ENCODE measurements at places on chromosomes 12 and 14.

- peak; percentile 81 for DNase-seq
Measured at GRCh38 chr14:60618241-60618640, 31.0 kb downstream of the SIX1 start.

- DNase-seq, result no peak
Measured at GRCh38 chr12:56721721-56722120, 3.4 kb downstream of the NACA start.

DNA sequence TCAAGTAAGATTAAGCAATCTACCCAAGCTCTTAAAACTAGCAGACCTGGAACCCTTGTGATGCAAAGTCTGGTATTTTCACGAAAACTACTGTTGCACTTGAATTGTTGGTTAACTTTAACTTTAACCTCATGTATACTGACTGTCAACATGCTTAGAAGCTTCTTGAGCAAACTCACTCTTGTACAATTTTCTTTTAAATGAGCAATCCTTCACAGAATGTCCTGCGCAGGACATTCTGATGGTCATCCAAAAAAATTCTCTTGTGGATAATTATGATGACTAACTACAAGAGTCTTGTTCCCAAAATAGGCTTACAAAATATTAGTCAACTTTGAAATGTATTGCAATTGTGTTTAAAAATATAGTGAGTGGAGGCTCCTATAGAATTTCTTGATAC is 54.0 kb upstream of the PDE3A start:
- no peak for DNase-seq

DNA sequence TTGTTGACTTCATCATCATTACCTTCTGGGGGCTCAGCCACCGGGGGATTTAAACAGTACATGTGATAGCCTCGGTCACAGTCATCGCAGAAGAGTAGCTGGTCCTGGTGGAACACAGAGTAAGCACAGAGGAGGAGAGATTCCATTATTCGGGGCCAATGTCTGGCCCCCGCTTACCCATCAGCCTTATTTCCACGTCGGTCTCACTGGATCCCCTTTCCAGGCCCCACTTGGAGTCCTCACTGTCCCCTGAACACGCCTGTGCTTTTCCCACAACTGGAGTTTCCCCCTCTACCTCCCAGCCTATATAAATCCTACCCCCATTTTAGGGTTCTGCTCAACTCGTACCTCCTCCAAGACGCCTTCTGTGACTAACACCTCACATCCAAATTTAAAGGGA is 274.0 kb downstream of the DPF3 start:
- DNase-seq, result no peak

DNA sequence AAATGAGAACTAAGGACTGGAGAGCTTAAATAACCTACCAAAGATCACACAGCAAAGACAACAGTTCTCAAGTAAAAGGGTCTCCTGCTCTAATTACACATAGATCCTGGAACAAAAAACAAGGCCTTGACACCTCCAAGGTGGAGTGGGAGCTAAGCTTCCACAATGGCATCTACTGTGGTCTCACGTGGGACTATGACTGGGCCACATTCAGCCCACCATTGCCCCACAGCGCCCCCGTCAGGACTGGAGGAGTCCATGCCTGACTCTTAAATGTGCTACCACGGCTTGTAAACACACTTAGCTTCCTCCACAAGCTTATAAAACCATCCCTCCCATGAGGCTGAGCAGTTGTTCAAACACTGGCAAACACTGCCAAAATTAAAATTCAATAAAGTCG is 88.5 kb downstream of the GCH1 start:
- no peak for DNase-seq

- DNase-seq, result no peak
Measured at GRCh38 chr12:100170313-100170858, 27.7 kb upstream of the BLTP3B start.

GRCh38 chr14:104732355-104732804 is 8.4 kb downstream of the ADSS1 start:
- no peak for DNase-seq

- DNase-seq, result no peak
Measured at GRCh38 chr12:91178139-91178561, 4.5 kb downstream of the DCN start.

- DNase-seq, result peak; percentile 43
Measured at GRCh38 chr12:15212930-15213329, 8.3 kb downstream of the RERG start.

DNA sequence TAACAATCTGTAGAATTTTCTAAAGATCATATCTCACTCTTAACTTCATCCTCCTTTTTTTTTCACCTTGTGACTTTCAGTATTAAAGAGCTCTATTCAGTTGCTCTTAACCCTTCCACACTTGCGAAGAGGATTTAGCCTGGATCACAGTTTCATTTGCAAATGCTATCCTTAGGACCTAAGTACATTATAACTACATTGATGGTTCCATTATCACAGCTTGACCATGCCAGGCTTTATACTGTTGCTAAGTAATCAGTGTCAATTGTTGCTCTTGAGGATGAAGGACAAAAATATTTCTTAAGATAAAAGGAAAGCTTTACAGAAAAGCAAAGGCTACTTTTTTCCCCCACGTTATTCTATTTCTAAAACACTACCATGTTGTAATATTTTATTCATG is 122.2 kb downstream of the PDZRN4 start:
- no peak for DNase-seq

DNA sequence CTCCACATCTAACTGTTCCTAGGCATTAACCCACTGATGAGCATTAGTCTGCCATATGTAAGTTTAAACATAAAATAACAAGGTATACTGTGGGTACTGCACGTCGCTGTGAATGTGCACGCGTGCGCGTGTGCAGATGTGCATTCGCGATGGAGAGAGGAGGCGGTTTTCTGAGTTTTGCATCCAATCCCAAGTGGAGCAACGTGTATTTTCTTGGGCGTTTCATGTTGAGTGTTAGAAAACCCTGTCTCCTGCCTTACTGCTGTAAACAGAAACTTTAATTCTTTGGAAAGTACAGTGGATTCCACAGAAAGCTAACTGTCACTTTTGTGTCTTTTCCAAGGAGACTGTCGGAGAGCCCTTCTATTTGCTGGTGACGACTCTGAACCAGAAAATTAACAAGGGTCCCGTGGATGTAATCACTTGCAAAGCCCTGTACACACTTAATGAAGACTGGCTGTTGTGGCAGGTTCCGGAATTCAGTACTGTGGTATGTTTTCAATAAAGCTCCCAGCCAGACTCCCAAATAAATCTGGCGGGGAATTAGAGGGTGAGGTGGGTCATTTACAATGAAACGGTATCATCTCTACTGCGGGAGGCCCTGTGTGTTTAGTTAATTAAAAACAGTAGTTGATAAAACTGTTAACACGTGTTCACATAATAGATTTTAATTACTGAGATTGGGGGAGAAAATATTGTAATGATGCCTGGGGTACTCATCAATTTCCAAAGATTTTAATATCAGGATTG is 116.5 kb downstream of the PLXNC1 start:
- no peak for DNase-seq

- DNase-seq, result no peak
Measured at GRCh38 chr14:76501156-76501720, 125.3 kb downstream of the ESRRB start.

DNA sequence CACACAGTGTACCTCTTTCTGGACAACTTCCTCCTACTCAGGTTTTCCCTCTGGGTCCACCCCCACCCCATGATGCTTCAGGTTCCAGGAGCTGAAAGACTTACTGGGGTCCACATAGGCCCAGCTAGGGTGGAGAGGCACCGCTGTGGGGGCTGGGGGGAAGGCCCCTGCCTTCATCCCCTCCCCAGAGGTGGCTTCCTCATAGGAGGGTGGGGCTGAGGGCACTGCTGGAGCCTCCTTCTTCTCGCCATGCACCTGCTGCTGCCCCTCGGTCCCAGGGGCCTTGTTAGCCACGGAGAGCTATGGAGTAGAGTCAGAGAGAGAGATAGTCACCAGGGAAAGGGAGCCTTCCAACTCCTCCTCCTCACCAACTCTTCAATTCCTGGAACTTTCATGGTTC is 2.7 kb downstream of the FAIM2 start:
- DNase-seq, result no peak

DNA sequence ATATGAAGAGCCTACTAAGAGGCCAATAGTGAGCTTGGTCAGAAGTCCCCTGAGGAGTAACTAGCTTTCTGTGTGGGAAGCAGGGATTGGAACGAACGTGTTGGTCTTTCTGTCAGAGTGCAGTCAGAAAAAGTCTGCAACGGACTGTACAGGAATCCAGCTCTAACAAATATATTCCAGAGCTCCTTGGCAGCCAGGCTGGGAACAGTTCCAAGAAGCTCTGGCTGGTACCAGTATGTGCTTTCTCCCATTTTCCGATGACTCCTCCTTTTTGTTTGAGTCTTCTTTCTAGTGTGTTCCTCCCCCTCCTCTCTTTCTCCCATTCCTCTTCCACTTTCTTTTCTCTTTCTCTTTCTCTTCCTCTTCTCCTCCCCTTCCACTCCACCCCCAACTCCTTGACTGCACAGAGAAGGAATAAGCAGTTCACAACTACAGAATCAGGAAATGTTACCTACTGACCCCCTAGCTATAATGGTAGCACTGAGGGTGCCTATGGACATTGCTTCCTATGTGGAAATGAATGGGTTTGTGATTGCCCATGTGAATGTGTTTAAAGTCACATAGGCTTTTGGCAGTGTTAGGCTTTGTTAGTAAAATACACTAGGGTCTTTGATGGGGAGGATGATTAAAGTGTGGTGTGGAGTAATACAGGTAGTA is 59.9 kb downstream of the TTLL5 start:
- no peak for DNase-seq

DNA sequence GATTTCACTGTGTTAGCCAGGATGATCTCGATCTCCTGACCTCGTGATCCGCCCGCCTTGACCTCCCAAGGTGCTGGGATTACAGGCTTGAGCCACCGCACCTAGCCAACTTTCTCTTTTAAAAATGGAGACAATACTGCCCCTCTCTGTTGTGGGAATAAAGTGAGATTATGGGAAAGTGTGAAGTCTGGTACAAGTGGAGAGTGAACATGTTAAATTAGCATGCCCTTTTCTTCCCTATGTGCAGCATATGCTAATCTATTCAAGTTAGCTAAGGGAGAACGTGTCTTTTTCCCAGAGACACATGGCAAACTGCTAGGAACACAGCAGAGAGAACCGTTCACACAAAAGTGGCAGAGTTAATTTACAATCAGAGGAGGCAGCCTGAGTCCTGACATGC is 1.5 kb downstream of the COPS7A start:
- no peak for DNase-seq

GRCh38 chr12:106126441-106127337 is 12.1 kb downstream of the NUAK1 start:
- no peak for DNase-seq

GRCh38 chr14:102525219-102525928 is 15.8 kb upstream of the ANKRD9 start:
- peak; percentile 65 for DNase-seq

- DNase-seq, result no peak
Measured at GRCh38 chr14:61146899-61147298, 134.2 kb downstream of the TMEM30B start.

- no peak for DNase-seq
Measured at GRCh38 chr12:130622803-130623202, 93.3 kb downstream of the RIMBP2 start.

DNA sequence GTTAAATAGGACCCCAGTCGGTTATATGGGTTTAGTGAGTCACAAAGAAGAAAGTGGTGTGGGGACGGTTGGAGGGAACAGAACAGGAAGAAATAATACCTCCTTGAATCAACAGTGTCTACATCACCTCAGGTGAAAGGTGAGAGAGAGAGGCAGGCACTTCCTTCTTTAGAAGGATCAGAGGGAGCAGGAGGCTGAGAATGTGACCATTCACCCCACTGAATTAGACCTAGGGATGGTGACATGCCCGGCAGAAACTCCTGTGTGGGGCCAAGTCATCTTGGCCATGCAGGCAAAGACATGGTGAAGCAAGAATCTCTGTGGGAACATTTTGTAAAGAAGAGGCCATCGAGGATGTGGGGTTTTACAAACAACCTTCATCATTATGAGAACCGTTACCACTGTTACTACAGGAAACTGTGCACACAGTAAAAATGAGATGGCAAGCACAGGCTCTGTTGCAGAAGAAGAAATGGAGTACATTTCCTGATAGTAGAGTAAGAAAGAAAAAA is 1196.9 kb downstream of the VRK1 start:
- no peak for DNase-seq

DNA sequence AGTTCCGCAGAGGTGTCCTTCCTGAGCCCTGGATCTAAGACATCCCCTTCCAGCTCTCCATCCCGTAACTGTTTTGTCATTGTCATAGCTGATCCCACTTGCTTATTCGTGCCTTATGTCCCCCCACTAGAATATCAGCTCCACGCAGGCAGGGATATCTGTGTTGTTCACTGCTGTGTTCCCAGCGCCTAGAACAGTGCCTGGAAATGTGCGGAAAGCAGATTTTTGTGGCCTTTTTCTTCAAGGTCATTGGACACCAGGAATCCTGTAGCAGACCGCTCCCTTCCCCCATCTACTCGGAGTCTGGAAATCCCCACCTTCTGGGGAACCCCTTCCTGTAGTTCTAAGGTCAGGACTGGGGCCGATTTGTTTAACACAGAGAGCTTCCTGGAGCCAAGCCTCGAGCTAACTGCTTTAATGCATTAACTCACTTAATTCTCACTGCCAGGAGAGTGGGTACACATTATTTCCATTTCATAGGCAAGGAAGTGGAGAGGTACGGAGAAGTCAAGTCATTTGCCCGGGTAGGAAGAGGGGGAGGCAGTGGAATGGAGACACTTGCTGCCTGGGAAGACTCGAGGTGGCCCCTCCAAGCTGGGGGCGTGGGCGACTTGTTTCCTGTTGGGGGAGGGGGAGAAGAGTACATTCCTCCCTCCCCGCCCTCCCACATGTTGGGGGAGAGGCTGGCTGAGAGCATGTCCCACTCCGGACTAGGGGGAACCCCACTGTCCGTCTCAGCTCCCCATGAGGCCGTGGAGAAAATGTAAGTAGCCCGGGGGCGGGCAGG is 1.2 kb upstream of the SH2B3 start:
- no peak for DNase-seq

DNA sequence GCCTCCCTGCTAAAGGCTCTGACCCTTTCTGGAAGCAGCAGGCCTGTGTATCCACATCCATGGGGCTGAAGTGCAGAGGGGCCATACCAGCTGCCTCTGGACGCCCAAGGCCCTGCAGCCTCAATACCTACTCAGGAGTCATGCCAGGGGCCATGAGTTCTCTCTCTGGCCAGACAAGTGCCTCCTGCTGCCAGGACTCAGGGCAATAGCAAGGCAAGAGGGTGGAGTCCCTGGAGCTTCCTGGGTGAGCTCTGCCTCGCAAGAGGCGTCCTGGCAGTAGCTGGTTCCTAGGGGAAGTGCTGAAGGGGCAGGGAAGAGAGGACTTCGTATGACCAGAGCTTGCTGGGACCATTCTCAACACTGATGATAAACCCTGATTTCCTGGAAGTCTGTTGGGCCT is 10.9 kb upstream of the ENDOU start:
- DNase-seq, result no peak

- DNase-seq, result no peak
Measured at GRCh38 chr14:71780075-71780474, 152.2 kb upstream of the RGS6 start.

DNA sequence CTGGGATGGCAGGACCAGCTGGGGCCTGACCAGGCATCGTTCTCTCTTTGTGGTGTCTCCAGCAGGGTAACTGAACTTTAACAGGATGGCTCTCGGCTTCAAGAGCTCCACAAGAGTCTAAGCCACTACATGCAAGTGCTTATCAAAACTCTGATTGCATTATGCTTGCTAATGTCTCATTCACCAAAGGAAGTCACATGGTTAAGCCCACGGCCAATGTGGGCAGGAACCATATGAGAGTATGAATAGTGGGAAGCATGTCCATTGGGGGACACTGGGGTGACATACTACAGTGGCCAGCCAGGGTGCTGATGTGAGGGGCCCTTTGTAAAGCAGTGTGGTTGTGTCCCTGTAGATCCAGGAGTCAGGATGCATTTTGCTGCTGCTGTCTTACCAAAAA is 35.0 kb upstream of the KCNA5 start:
- no peak for DNase-seq

GRCh38 chr14:37413050-37413449 is 182.0 kb downstream of the FOXA1 start:
- no peak for DNase-seq

All from NCI-H345 (cell line).